Ascending aorta (tissue), 2 donors: ENCODE measurements at places on chromosomes 16 and 17. TPM values are rescaled to one million over a fixed set of nuclear protein-coding genes. Genes with fewer than 3 reads are reported as not detected.

The NOXO1 gene
- total RNA-seq, result not detected

The CLEC18A gene
- total RNA-seq, result 25.2 TPM

The PRAC2 gene
- total RNA-seq, result not detected

DNA sequence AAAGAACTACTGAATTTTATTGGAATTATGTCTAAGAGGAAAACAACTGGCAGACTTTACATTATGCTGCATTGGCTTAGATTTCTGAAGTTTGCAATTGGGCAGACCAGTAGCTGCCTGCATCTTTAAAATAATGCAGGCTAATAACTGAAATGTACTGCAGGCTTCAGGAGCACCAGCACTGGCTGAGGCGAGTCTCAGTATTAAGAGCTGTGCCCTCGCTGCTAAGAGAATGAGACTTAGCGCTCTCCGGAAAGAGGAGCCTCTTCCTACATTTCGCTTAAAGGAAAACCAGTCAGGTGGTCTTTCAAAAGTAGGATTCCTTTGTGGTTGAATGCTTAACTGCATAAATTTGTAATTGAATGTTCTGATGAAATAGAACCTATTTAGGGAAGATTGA is 885 bp downstream of the CNTNAP4 start:
- no peak overlapping the region for H3K4me3 ChIP-seq
- no peak for DNase-seq
- no peaks in the 10 kb centered on the region for H3K27me3 ChIP-seq
- H3K27ac ChIP-seq, result no peak overlapping the region
- no peaks in the 10 kb centered on the region for H3K4me1 ChIP-seq
- H3K36me3 ChIP-seq, result no peaks in the 10 kb centered on the region

DNA sequence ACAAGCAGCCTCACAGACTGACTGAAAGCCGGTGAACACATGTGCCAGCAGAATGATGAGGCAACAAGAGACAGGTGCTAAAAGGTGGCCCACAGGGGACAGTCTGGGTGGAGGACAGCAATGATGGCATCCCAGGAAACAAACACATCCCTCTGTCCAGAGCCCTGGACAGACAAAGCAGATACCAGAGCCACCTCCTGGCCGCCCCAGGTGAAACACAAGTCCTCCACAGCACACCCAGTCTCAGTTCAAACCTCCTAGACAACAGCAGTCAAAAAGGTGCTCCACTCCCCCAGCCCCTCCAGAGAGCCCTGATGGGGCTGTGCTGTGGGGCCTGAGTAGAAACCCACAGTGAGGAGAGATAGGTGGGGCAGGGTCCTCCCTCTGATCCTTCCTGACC is 20.3 kb upstream of the CDH5 start:
- no peaks in the 10 kb centered on the region for H3K36me3 ChIP-seq
- H3K4me1 ChIP-seq, result no peaks in the 10 kb centered on the region
- H3K27me3 ChIP-seq, result no peaks in the 10 kb centered on the region
- no peak overlapping the region for H3K27ac ChIP-seq
- DNase-seq, result no peak

DNA sequence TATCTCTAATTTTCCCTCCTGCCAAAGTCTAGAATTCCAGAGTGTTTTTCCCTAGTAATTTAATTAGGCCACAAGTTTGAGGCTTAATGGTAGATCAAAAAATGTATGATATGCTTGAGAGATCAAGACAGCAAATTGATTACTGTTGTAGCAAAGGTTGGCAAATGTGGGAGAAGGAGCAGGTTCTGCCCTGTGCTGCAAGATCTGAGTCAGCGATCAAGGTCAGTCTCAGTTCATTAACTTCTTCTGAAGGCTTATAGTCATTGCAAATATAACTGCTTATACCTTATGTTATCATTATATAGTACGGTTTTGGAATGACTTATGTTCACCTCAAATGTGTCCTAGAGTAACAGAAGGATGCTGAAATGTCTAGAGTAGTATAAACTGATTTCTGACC is 231.1 kb upstream of the TBX2 start:
- no peak for DNase-seq
- H3K4me1 ChIP-seq, result no peaks in the 10 kb centered on the region
- peaks cover 5% of the 10 kb centered on the region for H3K27me3 ChIP-seq
- H3K4me3 ChIP-seq, result no peak overlapping the region
- H3K27ac ChIP-seq, result no peak overlapping the region
- no peaks in the 10 kb centered on the region for H3K36me3 ChIP-seq

- H3K27me3 ChIP-seq, result no peaks in the 10 kb centered on the region
- H3K27ac ChIP-seq, result no peak overlapping the region
- peaks cover 21% of the 10 kb centered on the region for H3K36me3 ChIP-seq
- no peak for DNase-seq
These were observed 10.3 kb downstream of the UBALD1 start for GRCh38 chr16:4604401-4604800.

DNA sequence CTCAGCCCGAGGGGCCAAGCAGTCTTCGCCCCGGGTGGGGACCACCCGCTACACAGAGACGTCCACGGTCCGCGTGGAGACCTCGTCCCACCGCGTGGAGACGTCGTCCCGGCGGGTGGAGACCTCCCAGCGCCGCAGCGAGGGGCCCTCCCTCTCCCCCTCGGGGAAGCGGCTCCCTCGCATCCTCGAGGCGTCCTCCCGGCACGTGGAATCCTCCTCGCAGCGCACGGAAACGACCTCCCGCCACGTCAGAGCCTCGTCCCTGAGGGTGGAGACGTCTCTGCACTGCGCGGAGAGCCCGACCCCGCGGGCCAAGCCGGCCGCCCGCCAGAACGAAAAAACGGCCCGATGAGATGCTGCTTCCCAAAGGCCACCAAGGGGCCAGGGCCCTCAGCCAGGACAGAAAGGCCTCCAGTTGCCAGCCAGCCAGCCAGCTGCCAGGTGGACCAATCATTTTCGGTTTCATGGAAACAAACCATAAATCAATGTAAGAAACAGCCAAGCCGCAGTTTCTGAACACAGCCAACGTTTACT is 424 bp downstream of the C17orf100 start:
- peak overlapping the region; percentile 94 for H3K4me3 ChIP-seq
- H3K27me3 ChIP-seq, result no peaks in the 10 kb centered on the region
- H3K4me1 ChIP-seq, result no peaks in the 10 kb centered on the region
- H3K36me3 ChIP-seq, result no peaks in the 10 kb centered on the region
- DNase-seq, result no peak

- no peak overlapping the region for H3K4me3 ChIP-seq
- H3K4me1 ChIP-seq, result peaks cover 22% of the 10 kb centered on the region
- no peak overlapping the region for H3K27ac ChIP-seq
- H3K36me3 ChIP-seq, result no peaks in the 10 kb centered on the region
- H3K27me3 ChIP-seq, result no peaks in the 10 kb centered on the region
- DNase-seq, result no peak
These were observed 38.4 kb downstream of the TOM1L2 start for GRCh38 chr17:17933775-17934174.

DNA sequence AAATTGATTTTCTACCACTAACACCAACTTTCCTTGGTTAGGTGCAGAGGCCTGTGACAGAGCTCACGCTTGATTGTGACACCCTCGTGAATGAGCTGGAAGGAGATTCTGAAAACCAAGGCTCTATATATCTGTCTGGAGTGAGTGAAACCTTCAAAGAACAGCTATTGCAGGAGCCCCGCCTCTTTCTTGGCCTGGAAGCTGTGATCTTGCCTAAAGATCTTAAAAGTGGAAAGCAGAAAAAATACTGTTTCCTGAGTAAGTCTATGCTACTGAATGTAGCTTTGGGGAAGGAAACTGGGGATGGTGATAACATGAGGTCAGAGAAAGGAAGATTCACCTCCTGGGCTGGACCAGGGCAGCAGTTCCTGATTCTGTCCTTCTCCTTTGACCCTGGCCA is 38.3 kb downstream of the REXO5 start:
- no peaks in the 10 kb centered on the region for H3K4me1 ChIP-seq
- no peaks in the 10 kb centered on the region for H3K27me3 ChIP-seq
- no peak overlapping the region for H3K4me3 ChIP-seq
- DNase-seq, result no peak
- no peaks in the 10 kb centered on the region for H3K36me3 ChIP-seq

GRCh38 chr16:70428178-70428998 is 10.5 kb downstream of the ST3GAL2 start:
- peak; percentile 80 for DNase-seq
- no peaks in the 10 kb centered on the region for H3K36me3 ChIP-seq
- H3K27me3 ChIP-seq, result no peaks in the 10 kb centered on the region
- H3K4me3 ChIP-seq, result peak overlapping the region; percentile 1

GRCh38 chr17:7416323-7416722 is 3.8 kb upstream of the SPEM1 start:
- peaks cover 10% of the 10 kb centered on the region for H3K36me3 ChIP-seq
- no peaks in the 10 kb centered on the region for H3K27me3 ChIP-seq
- no peaks in the 10 kb centered on the region for H3K4me1 ChIP-seq
- H3K27ac ChIP-seq, result no peak overlapping the region

DNA sequence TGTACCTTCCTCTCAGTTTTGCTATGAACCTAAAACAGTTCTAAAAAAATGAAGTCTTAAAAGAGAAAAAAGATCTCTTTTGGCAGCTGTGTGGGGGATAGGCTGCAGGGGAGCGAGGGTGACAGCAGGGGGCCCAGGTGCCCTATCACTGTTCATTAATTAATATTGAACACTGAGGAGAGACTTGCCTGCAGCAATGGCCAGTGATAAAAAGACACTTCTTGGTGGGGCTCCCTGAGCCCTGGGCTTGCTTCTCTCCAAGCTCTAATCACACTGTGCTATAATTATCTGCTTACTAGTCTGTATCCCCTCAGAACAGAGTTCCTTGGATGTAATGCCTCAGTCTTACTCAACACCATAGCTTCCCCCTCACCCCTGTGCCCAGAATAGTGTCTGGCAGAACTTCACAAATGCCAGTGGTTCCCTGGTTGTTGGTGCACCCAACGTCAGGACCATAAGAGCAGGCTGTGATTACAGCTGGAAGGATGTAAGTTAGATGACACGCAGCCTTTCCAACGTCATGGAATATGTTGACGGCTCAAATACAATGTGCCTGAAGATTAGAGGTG is 52.0 kb upstream of the IRX6 start:
- no peak overlapping the region for H3K4me3 ChIP-seq
- DNase-seq, result no peak
- H3K4me1 ChIP-seq, result no peaks in the 10 kb centered on the region
- H3K27me3 ChIP-seq, result no peaks in the 10 kb centered on the region

GRCh38 chr17:48213797-48214196 is 106.2 kb downstream of the SNX11 start:
- no peak overlapping the region for H3K27ac ChIP-seq
- no peaks in the 10 kb centered on the region for H3K27me3 ChIP-seq
- H3K4me3 ChIP-seq, result no peak overlapping the region
- H3K36me3 ChIP-seq, result no peaks in the 10 kb centered on the region
- no peaks in the 10 kb centered on the region for H3K4me1 ChIP-seq
- DNase-seq, result no peak

DNA sequence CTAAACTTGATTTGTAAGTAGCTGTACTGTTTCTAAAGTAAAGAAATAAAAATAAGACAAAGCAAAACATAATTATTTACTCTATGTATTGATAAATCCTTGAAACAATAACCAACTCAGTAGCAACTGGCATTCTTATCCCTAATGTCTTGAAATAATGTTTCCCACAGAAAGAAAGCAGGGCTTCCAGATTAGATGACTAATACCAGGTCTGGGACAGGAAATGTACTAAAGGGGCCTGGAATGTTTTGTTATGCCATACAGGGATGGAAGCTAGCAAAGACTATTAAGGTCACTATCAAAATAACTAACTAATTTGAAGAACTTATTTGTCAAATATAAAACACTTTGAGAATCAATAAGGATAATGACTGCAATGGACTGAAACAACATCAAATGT is 82.1 kb downstream of the CFDP1 start:
- H3K27ac ChIP-seq, result peak overlapping the region; percentile 2
- H3K4me1 ChIP-seq, result peaks cover 19% of the 10 kb centered on the region
- DNase-seq, result no peak
- no peak overlapping the region for H3K4me3 ChIP-seq
- no peaks in the 10 kb centered on the region for H3K36me3 ChIP-seq

- H3K36me3 ChIP-seq, result no peaks in the 10 kb centered on the region
- no peak overlapping the region for H3K27ac ChIP-seq
- no peak for DNase-seq
- no peak overlapping the region for H3K4me3 ChIP-seq
- no peaks in the 10 kb centered on the region for H3K27me3 ChIP-seq
These were observed 439.0 kb downstream of the HS3ST3B1 start for GRCh38 chr17:14739656-14740431.

DNA sequence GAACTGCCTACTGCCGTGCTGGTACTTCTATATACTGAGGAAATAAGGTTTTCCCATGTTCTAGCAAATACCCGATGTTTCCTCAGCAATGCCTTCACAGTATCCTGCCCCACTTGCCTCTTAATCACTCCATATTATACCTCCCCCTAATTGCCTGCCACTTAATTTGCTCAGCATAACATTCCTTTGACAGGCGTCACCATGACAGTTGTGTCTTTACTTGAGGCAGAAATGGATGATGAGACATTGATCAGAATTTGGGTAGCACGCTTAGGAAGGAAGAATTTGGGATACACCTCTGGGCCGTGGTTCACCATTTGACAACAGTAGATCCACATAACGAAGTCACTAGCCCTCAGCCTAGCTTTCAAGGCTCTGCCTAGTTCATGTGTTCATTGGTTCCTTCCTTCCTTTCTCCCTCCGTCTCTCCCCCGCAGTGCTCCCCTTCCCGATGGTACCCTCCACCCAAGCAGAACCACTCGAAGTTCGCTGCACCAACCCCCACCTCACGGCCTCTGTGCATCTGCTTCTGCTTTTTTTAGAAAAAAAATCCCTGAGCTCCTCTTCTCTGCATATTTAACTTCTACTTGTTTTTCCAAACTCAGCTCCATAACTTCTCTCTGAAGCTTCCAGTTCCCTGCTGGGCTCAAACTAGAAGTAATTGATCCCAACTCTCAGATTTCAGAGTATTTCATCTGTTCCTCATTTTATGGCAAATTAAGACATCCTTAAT is 19.4 kb downstream of the IQCK start:
- no peak overlapping the region for H3K27ac ChIP-seq
- H3K4me1 ChIP-seq, result no peaks in the 10 kb centered on the region
- H3K36me3 ChIP-seq, result no peaks in the 10 kb centered on the region
- H3K4me3 ChIP-seq, result no peak overlapping the region
- peak; percentile 40 for DNase-seq
- H3K27me3 ChIP-seq, result no peaks in the 10 kb centered on the region

GRCh38 chr16:88614818-88615580 is 23.4 kb upstream of the IL17C start:
- no peaks in the 10 kb centered on the region for H3K27me3 ChIP-seq
- peaks cover 37% of the 10 kb centered on the region for H3K36me3 ChIP-seq
- no peak overlapping the region for H3K4me3 ChIP-seq
- no peak for DNase-seq
- H3K27ac ChIP-seq, result no peak overlapping the region

GRCh38 chr16:69325784-69326171 is 4.6 kb downstream of the PDF start:
- no peak overlapping the region for H3K4me3 ChIP-seq
- H3K27ac ChIP-seq, result no peak overlapping the region
- peaks cover 38% of the 10 kb centered on the region for H3K36me3 ChIP-seq
- H3K4me1 ChIP-seq, result peaks cover 9% of the 10 kb centered on the region
- H3K27me3 ChIP-seq, result no peaks in the 10 kb centered on the region

- peaks cover 5% of the 10 kb centered on the region for H3K36me3 ChIP-seq
- H3K27me3 ChIP-seq, result no peaks in the 10 kb centered on the region
- H3K4me3 ChIP-seq, result no peak overlapping the region
- no peaks in the 10 kb centered on the region for H3K4me1 ChIP-seq
These were observed 2.7 kb downstream of the TOM1L1 start for GRCh38 chr17:54903375-54903774.

- no peaks in the 10 kb centered on the region for H3K4me1 ChIP-seq
- no peak for DNase-seq
These were observed 3.0 kb downstream of the CES5A start for GRCh38 chr16:55872130-55872529.
